CD4-positive, alpha-beta T cell treated with Interleukin-17A for 1 hour (primary cell): ENCODE measurements at places on chromosomes 1 and 21.
A peak's percentile ranks its signal among the peaks of the same experiment; 100 is the strongest.

DNA sequence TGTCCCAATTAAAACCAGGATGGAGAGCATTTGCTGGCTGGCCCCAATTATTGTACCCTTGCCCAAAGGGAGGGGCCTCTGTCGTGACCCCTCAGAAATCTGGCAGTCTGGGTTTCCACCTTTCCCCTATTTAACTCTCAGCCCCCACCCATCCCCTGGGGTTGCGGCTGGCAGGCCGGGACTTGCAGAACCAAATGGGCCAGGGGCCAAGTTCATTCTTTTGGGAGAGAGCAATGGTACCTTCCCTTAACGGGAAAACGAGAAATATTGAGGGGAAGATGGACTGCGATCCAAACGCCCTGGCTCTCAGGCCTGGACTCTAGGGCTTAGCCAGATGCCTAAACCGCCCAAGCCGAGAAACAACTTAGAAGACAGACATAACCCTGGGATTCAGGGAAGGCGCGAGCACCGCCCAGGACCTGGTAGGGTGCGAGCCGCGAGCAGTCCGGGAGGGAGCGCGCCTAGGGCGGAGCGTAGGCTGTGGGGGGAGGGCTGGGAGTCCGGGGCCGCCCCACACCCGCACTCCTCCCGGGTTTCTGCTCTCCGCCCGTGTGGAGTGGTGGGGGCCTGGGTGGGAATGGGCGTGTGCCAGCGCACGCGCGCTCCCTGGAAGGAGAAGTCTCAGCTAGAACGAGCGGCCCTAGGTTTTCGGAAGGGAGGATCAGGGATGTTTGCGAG lies at the start of gene SLC27A3:
Gene SLC27A3, plus strand, starts transcription at position 628 of the 678 bp plus-strand sequence. CDS start 91 bp downstream, outside the sequence.
- no peak for DNase-seq

DNA sequence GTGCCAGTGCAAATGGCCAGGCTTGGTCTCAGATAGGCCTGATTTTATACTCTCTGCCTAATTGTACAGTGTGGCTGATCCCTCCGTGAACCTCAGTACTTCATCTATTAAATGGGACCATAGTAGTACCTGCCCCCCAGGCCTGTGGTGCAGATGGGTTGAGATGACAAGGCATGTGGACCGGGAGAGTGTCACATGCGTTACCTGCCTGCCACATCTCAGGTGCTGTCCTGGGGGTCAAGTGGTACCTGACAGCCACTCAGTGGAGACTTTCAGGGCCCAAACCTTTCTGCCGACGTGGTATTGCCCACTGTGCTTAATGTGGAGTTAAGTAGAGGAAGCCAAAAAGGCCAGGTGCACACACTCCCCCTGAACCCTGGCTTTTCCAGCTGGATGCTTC lies 197.3 kb downstream of the FOXD2 start:
- no peak for DNase-seq

- DNase-seq: no peak
Observed at GRCh38 chr21:42186591-42186990, 32.3 kb upstream of the ABCG1 start.

DNA sequence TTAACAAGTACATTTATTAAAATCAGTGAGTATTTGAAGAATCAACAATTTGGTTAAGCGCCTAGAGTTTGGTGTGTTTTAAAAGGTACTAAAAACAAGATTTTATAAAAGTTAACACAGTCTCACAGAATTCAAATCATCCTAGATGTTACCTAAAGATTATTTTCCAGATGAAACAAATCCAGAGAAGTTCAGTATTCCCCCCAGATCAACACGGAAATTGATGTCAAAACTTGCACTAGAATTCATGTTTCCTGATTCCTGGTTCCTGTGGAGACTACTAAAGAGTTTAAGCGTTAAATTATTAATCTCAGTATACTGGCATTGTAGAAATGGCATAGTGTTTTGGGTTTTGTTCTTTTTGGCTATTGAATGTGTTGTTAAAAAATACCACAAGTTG lies 1.4 kb downstream of the PTBP2 start:
- no peak for DNase-seq

GRCh38 chr1:196910215-196910614 lies 22.4 kb downstream of the CFHR4 start:
- DNase-seq: no peak

DNA sequence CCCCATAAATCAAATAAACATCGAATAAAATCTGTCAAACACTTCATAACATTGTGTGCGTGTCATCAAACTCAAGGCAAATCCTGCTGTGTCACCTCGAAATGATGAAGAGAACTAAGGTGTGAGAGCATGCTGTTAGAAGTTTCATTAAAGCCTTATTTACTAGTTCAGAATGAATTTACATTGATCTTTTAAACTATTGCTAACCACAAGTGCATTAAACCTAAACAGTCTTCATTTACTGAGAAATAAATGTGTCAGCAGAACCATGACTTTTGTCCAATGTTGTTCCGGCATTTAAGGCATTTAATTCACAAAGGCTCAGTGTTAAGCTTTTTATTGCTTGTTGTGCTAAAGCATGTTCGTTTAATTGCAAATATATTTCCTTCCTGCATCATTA lies 474.4 kb downstream of the SETD4 start:
- no peak for DNase-seq

DNA sequence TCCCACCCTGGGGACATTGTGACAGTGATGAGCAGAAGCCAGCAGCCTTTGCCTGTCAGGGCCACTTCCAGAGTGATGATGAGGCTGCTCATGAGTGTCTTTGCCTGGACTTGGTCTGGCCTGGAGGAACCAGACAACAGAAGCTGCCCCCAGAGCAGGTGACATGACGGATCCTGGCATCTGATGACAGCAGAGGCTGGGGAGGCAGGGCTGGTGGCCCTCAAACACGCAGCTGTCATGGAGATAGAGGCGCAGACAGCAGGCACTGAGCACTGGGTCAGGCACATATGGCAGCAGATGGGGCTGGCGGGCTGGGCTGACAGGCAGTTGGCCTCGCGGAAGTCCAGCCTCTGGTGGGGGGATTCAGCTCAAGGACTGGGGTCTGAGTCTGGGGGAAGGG lies 66.4 kb upstream of the STUM start:
- no peak for DNase-seq

- no peak for DNase-seq
Observed at GRCh38 chr1:82388679-82389078, 587.9 kb downstream of the ADGRL2 start.

DNA sequence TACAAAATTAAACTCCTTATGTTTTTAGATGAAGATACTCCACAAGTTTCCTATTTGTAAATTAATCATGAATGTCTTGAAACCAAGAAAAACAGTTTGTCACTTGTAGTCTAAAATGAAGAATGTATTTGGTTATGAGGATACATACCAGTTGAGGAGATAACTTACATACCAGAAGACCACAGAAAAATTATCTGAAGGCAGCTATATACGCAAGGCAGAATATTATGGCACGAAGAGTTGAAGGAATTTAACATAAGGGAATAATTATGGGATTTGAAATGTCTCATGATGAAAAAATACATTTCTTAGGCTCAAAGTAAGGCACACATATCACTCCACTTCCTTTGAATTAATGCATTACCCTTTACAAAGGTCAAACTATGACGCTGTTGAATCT lies 73.3 kb downstream of the IFI44 start:
- DNase-seq: no peak

DNA sequence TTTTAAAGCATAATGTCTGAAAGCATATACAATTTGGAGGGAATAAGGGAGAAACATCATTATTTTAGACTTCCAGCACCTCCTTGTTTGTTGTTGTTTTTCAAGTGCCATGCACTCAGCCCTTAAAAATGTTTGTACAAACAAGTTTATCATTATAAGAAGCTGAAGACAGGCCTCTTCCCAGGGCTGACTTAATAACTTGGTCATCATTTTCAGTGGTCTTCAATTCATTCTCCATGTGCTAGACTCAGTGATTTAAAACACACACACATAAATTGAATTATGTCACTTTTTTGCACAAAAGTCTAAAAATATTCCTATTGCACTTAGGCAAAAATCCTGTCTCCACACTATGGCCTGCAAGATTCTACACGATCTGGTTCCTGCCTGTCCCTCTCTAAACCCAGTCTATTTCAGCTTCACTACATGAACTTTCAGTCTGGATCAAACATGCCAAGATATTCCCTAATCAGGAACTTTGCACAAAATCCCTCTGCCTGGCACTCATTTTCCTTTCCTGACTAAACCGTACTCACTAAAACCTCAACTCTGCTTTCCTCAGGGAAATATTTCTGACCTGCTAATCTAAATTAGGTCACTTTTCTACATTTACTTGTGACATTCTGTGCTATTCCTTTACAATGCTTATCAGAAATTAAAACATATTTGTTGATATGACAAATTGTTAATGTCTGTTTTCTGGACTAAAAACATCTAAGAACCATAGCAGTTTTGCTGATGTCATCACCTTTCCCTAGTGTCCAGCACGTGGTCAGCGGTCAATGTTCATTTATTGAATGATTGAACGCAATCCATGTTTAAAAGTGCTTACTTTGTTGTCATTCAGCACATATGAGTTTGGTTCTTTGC lies 14.8 kb upstream of the GBP5 start:
- DNase-seq: no peak

DNA sequence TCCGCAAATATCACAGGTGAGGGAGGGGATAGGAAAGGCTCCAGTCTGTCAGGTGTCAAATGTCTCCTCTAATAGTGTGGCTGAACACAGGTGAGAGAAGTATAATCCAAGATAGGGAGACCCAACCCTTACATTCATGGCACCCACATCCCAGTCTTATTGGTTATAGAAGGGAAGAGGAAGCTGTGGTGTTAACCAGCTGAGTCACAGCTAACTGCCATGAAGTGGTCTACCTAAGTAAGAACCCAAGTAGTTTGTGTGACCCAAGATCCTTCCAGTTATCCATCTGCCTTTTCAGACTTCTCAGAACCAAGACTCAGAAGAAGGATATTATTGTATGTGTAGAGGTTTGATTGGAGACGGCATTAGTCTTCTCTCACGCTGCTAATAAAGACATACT lies 37.1 kb downstream of the DDAH1 start:
- DNase-seq: no peak

DNA sequence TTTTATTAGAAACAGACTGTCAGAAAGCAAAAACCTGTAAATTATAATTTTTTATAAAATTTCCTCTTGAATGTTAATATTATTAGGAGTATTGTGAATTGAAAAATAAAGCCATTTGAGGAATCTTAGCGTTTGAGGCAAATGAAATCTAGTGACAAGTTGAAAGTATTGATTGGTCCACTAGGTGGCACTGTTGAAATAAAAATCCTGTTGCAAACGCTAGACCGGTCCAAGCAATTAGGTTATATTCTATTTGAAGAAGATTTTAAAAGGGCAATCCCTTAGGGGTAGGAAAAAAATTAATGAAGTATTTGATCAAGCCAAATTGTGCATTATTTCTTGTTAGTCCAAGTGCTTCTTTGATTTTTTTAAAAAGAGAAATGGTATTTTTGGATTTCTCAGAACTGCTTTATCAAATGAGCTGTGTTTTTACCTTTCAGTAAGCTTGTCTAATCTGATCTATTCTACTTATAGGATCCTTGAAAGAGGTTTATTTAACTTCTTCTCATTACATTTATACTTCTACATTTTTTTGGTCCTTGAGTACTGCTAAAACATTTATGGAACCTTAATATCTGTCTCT lies 57.7 kb downstream of the ATG4C start:
- peak; percentile 62 for DNase-seq

DNA sequence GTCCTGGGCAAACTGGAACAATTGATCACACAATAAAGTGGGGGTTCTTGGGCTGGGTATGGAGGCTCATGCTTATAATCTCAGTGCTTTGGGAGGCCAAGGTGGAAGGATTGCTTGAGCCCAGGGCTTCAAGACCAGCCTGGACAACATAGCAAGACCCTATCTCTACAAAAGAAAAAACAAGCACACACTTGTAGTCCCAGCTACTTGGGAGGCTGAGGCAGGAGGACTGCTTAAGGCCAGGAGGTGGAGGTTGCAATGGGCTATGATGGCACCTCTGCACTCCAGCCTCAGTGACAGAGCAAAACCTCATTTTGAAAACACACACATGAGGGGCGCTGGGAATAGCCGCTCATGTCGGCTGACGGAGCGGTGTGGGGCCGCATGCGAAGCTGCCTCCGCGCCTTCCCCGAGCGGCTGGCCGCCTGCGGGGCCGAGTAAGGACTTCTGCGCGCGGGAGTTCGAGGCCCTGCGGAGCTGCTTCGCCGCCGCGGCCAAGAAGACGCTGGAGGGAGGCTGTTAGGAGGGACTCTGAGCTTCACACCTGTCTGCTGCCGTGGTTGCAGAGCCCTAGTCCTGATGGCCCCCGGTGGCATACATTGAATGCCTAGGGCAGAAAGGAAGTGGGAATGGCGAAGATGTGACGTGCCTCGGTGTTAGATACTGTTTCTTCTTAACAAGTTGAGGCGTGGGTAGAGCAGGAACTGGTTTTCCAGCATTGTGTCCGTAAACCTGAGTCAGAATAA lies 59.5 kb downstream of the ACBD3 start:
- no peak for DNase-seq

DNA sequence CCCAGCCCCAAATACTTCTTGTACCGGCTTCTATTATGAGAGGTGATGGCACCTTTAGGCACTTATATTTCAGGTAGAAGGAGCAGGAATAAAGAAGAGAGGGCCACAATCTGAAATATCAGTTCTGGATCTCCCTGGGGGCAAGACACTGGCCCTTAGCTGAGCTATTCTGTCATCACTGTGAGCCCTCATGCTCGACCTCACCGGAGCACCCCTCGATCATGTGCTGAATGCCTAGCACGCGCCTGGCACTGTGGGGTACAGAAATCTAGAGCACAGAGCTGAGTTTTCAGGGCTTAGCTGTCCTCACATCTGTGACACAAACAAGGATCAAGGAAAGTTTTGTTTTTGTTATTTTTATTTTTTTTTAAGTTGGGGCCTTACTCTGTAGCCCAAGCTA lies 7.6 kb upstream of the MX1 start:
- no peak for DNase-seq

GRCh38 chr1:1179346-1179982 lies 5.8 kb downstream of the TTLL10 start:
- DNase-seq: no peak

GRCh38 chr1:234608911-234609690 lies 877 bp downstream of the IRF2BP2 start:
- peak; percentile 75 for DNase-seq

GRCh38 chr1:156859523-156860112 lies 701 bp upstream of the INSRR start:
- DNase-seq: peak; percentile 8

DNA sequence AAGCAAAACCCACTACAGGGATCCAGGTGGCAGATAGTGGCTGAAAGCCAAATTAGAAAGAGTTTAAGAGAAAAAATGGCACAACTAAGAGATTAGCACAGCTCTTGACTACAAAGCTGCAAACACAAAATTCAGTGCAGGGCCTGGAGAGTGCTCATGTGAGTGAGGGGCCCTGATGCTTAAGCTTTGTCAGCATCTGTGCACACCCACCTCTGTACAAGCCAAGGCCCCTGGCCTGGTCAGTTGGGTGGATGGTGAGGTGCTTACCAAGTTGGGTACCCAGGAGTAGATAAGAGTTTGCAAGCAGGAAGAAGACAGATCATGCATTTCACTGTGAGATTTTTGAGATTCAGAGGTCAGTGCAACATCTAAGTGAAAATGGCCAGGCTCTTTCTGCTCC lies 62.7 kb upstream of the ATP1B1 start:
- no peak for DNase-seq

- no peak for DNase-seq
Observed at GRCh38 chr21:36126208-36126565, 8.7 kb upstream of the CBR3 start.
